ENCODE measurements at places on chromosomes 1 and 21. TPM values are rescaled to one million over a fixed set of nuclear protein-coding genes. Genes with fewer than 3 reads are reported as not detected.

The TSACC gene
- not detected for total RNA-seq

The PPM1J gene
- 1.2 TPM for total RNA-seq

GRCh38 chr1:235077571-235078479 is 50.8 kb downstream of the TOMM20 start:
- no peak for DNase-seq

GRCh38 chr1:87394513-87394912 is 65.8 kb downstream of the LMO4 start:
- no peak for DNase-seq

DNA sequence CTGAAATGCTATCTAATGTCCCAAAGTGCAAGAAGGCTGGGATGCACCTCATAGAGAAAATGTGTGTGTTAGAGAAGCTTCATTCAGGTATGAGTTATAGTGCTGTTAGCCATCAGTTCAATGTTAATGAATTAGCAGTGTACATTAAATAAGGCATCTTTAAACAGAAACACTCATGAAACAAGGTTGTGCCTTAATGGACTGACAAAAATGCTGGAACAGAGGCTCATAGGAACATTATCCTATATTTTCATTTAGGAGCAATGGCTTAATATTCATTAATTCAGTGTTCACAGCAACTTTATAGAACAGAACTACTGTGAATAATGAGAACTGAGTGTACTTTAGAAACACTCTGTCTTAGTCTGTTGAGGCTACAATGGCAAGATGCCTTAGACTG is 15.2 kb upstream of the FAM89A start:
- no peak for DNase-seq

The PM20D1 gene
- total RNA-seq = 0.17 TPM

Data from left colon (tissue), 2 donors.